Vein endothelial cell (primary cell): ENCODE measurements at places on chromosomes 4 and X. TPM values are rescaled to one million over a fixed set of nuclear protein-coding genes. Genes with fewer than 3 reads are reported as not detected.

The RGN gene
- 0.33 and 0.57 TPM in 2 replicates for total RNA-seq

The GRIA3 gene
- not detected in 2 replicates for total RNA-seq

The USP51 gene
- total RNA-seq: 1.7 and 2.0 TPM in 2 replicates

The NIPAL1 gene
- 0.65 and 1.1 TPM in 2 replicates for total RNA-seq

The SPACA5 gene
- total RNA-seq: not detected in 2 replicates

The BEX5 gene
- total RNA-seq: not detected in 2 replicates

The CMC4 gene
- total RNA-seq: 10.5 and 10.6 TPM in 2 replicates

The ASMT gene
- not detected in 2 replicates for total RNA-seq

The CT55 gene
- not detected in 2 replicates for total RNA-seq

The GAGE12E gene
- not detected in 2 replicates for total RNA-seq

The MAGED4 gene
- 7.0 and 15.7 TPM in 2 replicates for total RNA-seq

The CHIC1 gene
- total RNA-seq: 9.8 and 11.8 TPM in 2 replicates

The IL2RG gene
- total RNA-seq: 0.19 TPM in 1 of 2 replicates, not detected in the other

The PABPC5 gene
- total RNA-seq: 0.33 and 0.48 TPM in 2 replicates

The KCND1 gene
- total RNA-seq: 0.19 and 0.33 TPM in 2 replicates

The NHSL2 gene
- 54.9 and 57.5 TPM in 2 replicates for total RNA-seq

The ADGRG2 gene
- total RNA-seq: not detected in 2 replicates

The TFE3 gene
- 30.4 and 31.7 TPM in 2 replicates for total RNA-seq

The GLRB gene
- 2.0 and 4.2 TPM in 2 replicates for total RNA-seq

The AMTN gene
- total RNA-seq: not detected in 2 replicates

The RIBC1 gene
- total RNA-seq: 0.19 TPM in 1 of 2 replicates, not detected in the other

The SPANXC gene
- total RNA-seq: not detected in 2 replicates

The PNMA6F gene
- total RNA-seq: not detected in 2 replicates

The WDR17 gene
- total RNA-seq: under 0.01 and 0.19 TPM in 2 replicates

The RBMXL3 gene
- total RNA-seq: not detected in 2 replicates

The NPY1R gene
- not detected in 2 replicates for total RNA-seq

The ARSJ gene
- 44.4 and 51.1 TPM in 2 replicates for total RNA-seq

The IL21 gene
- not detected in 2 replicates for total RNA-seq

The OTC gene
- not detected in 2 replicates for total RNA-seq

The MAGEA10 gene
- total RNA-seq: not detected in 2 replicates

The CT45A10 gene
- total RNA-seq: not detected in 2 replicates

The STPG2 gene
- under 0.01 and 0.19 TPM in 2 replicates for total RNA-seq

The STK32B gene
- 26.8 and 39.2 TPM in 2 replicates for total RNA-seq

The EMCN gene
- 158 and 216 TPM in 2 replicates for total RNA-seq

The MAGEC3 gene
- total RNA-seq: not detected in 2 replicates

The TSPAN6 gene
- total RNA-seq: 41.9 and 63.0 TPM in 2 replicates

The LRAT gene
- not detected in 2 replicates for total RNA-seq

The FIP1L1 gene
- 45.7 and 56.8 TPM in 2 replicates for total RNA-seq

The ZNF157 gene
- under 0.01 TPM in 1 of 2 replicates, not detected in the other for total RNA-seq

The TMPRSS11D gene
- 0.29 TPM in 1 of 2 replicates, not detected in the other for total RNA-seq

The GABRE gene
- 28.9 and 36.3 TPM in 2 replicates for total RNA-seq

The ABCG2 gene
- total RNA-seq: 36.7 and 40.2 TPM in 2 replicates

The KIAA1210 gene
- not detected in 2 replicates for total RNA-seq

The ETNPPL gene
- not detected in 2 replicates for total RNA-seq

The MAB21L2 gene
- total RNA-seq: 0.33 and 0.48 TPM in 2 replicates

The DCUN1D4 gene
- total RNA-seq: 30.4 and 39.0 TPM in 2 replicates

The GASK1B gene
- 102 and 200 TPM in 2 replicates for total RNA-seq

The CENPVL2 gene
- not detected in 2 replicates for total RNA-seq

The FGA gene
- not detected in 2 replicates for total RNA-seq

The PSAPL1 gene
- not detected in 2 replicates for total RNA-seq

The ANKRD37 gene
- total RNA-seq: 3.4 and 15.0 TPM in 2 replicates

The TMEM175 gene
- total RNA-seq: 6.8 and 10.8 TPM in 2 replicates
